Activated T-helper 1 cell treated with anti-CD3 and anti-CD28 coated beads, Interleukin-2, amount 50 U/mL, for 16 hours (primary cell): ENCODE measurements at places on chromosomes 5 and 9.

- no peak for DNase-seq
Observed at GRCh38 chr9:36162211-36162738, 6.9 kb upstream of the CCIN start.

- DNase-seq: no peak
Observed at GRCh38 chr9:135076876-135077430, 10.5 kb upstream of the OLFM1 start.

DNA sequence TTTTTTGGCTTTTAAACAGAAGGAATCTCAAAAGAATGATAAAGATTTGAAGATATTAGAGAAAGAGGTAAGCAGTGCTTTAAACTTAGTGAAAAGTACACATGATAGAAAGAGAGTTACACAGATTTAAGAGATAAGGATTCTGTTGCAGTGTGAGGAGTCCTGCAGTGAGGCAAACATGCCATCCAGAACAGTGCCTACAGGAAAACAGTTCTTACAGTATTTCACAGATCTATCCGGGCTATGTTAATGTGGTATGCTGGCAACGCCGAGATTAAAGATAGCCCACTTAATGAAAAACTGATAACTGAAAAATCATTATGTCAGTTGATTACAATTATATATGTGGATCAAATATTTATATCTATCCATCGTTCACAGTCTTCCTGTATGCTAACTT lies 7.2 kb downstream of the HMMR start:
- DNase-seq: no peak

- no peak for DNase-seq
Observed at GRCh38 chr5:43664501-43665040, 61.6 kb downstream of the NNT start.

DNA sequence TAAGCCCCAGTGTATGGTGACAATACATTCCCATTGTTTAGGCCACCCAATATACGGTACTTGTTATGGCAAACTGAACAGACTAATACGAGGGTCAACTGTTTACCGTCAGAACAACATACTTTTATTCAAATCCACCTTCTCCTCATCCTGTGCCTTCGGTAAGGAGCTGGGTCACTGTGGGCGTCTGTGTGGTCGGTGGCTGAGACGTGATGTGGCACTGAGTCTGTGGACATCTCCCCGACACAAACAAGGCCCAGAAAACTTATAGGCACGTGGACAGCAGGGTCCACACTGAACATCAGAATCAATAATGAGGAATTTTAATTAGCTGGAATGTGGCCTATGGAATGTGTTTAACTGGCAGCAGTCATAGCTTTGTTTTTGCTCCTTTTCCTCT lies 154.3 kb upstream of the IRX2 start:
- no peak for DNase-seq

DNA sequence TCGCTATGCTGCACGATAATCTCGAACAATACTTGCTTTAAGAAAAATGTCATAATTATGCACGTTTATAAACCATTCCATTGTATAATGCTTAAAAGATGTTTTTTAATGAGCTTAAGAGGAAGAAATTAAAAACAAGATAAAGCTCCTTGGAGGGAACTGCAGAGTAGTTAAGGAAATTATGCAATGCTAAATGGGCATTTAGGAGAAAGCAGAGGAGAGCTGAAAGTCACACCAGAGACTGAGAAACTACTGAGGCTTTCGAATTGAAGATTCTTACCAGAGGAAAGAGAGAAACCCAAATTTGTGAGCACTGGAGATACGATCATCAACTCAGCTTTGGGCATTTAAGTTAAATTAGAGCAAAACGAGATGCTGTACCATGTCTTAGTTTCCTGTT lies 119.4 kb downstream of the CDH10 start:
- DNase-seq: no peak

GRCh38 chr5:103364074-103364473 lies 105.5 kb downstream of the MACIR start:
- no peak for DNase-seq

GRCh38 chr9:5493679-5494511 lies 16.4 kb upstream of the PDCD1LG2 start:
- DNase-seq: no peak

GRCh38 chr9:98801561-98801960 lies 5.2 kb upstream of the ANKS6 start:
- DNase-seq: no peak

DNA sequence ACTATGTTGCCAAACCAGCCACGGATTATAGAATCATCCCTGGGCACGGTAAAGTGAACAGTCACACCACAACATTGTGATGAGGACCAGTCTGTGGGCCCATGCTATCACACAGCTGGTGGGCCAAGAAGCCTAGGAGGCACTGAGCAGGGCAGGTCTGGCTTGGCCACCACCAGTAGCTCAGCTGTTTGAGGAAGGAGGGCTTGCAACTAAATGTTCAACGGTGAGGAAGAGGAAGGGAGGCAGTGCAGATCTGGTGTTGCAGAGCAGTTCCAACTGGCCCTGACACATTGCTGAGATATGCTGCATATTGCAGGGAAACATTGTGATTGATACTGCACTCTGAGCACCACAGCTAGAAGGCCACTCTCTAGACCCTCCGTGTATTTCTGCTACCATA lies 77.9 kb upstream of the ATG10 start:
- DNase-seq: no peak

GRCh38 chr5:31901807-31902530 lies 263.0 kb downstream of the PDZD2 start:
- no peak for DNase-seq

GRCh38 chr5:115775999-115776398 lies 40.5 kb downstream of the CDO1 start:
- DNase-seq: no peak

DNA sequence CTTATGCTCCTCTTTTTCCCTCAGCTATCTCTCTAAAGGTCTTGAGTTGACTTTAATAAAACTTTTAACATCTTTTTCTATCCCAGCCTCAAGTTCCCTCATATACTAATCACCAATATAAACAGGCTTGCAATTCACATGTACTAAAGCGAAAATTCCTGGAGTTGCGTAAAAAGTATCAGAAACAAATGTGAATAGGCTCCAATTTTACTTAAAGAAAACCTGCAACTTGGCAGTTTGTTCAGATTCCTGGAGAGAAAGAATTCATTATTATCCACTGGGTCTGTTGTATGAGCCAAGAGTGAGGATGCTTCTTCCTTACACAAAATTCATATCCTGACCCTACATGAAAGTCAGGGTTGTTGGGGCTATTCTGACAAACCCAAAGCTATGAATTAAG lies 384.2 kb downstream of the DTWD2 start:
- no peak for DNase-seq

- no peak for DNase-seq
Observed at GRCh38 chr5:145449794-145450193, 385.3 kb downstream of the PRELID2 start.

DNA sequence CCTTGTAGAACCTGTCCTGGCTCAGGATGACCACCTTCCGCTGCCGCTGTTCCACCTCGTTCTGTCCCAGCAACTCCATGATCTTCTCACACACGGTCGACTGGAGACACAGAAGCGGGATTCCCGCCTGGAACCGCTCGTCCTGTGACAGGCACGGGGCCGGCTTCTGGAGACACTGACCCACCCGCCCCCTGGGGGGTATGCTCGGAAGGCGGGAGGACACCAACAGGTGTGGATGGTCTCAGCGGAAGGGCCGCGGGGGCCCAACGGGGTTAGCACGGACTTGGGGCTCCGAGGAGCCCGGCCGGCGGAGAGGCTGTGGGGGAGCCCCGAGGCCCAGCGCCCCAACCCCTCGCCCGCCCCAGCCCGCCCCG lies 530 bp downstream of the UCK1 start:
- DNase-seq: no peak

- DNase-seq: no peak
Observed at GRCh38 chr5:113122053-113122452, 145.5 kb downstream of the DCP2 start.

DNA sequence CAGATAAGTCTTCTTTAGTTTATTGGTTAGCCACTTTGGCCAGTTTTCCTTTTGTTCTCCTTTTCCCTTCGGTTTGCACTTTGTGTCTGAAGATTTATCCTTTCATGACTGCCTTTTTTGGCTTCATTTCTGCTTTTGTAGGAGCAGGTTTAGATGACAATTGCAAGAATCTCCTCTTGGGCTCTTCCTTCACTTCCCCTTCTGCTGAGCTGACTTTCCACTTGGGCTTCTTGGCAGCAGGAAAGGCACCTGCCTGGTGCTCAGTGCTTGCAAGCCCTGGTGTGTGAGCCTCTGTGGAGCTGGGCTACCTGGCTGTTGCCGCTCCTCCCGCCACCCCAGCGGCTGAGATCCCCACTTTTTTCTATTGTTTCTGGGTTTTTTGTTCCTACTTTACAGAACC lies 7.3 kb downstream of the CCDC112 start:
- no peak for DNase-seq

GRCh38 chr9:2119566-2119965 lies 104.4 kb downstream of the SMARCA2 start:
- DNase-seq: no peak

- DNase-seq: no peak
Observed at GRCh38 chr5:88741964-88742363, 141.0 kb downstream of the MEF2C start.

- no peak for DNase-seq
Observed at GRCh38 chr5:86880344-86880743, 262.6 kb downstream of the COX7C start.

- DNase-seq: no peak
Observed at GRCh38 chr9:4514252-4515128, 24.2 kb downstream of the SLC1A1 start.

DNA sequence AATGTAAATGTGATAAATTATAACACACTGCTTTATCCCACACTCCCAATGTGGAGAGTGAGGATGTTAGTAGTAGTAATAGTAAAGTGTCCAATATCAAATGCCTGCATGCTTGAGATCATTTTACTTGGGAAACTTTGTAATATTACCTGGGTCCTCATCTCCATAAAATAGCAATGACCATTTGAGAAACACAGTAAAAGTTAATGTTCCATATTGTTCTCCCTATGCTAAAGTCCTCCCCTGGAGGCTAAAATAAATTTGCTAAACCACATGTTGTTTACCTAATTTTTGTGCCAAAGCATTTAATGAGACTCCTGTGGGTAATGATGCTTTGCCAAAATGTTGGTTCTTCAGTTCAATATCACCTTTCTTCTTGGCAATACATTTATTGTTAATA lies 291.2 kb downstream of the CDH10 start:
- DNase-seq: no peak

DNA sequence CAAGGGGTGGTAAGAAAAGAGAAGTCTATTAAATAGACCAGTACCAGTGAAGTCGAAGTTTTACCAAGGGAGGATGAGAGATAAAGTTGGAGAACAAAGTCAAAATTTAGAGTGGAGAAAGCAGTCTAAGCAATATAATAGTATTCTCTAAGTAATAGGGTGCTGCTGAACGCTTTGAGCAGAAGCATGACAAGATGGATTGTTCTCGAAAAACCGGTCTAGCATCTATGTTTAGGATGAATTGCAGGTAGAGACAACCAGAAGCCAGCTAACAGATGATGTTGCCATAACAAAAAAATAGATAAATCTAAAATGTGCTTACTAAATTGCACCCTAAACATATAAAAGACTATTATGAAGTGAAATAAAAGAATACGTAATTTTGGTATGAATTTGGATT lies 237.0 kb downstream of the PRELID2 start:
- DNase-seq: no peak

- no peak for DNase-seq
Observed at GRCh38 chr9:114081441-114082016, 3.4 kb upstream of the AMBP start.

- no peak for DNase-seq
Observed at GRCh38 chr5:111132076-111132475, 39.9 kb downstream of the WDR36 start.

GRCh38 chr5:40909264-40909663 lies at the start of gene C7:
TSS of gene C7 (plus strand) at chr5:40909497. CDS start at chr5:40909611, 114 bp downstream.
- no peak for DNase-seq

- no peak for DNase-seq
Observed at GRCh38 chr5:72599065-72599433, 91.8 kb upstream of the ZNF366 start.

DNA sequence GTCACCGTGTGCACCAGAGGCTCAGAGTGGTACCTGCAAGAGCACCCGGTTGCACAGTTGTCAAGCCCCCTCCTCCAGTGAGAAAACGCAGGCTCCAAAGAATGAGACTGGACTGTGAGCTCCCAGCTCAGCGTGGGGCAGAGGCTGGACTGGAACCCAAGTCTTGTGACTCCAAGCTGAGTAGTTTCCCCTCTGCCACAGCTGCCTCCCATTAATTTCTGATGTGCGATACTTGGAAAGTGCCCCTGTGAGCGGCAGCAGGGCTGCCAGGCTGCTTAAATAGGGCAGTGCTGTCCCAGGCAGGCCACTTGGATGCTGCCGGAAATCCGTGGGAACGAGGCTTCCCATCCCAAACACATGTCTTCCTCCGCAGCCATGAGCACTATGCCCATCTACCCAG lies 62.2 kb upstream of the ANGPTL2 start:
- no peak for DNase-seq

GRCh38 chr9:8779478-8779877 lies 979.9 kb upstream of the DMAC1 start:
- DNase-seq: no peak

- no peak for DNase-seq
Observed at GRCh38 chr9:75181750-75182149, 93.4 kb downstream of the OSTF1 start.

GRCh38 chr5:440401-441201 lies 2.4 kb upstream of the EXOC3 start:
- no peak for DNase-seq

DNA sequence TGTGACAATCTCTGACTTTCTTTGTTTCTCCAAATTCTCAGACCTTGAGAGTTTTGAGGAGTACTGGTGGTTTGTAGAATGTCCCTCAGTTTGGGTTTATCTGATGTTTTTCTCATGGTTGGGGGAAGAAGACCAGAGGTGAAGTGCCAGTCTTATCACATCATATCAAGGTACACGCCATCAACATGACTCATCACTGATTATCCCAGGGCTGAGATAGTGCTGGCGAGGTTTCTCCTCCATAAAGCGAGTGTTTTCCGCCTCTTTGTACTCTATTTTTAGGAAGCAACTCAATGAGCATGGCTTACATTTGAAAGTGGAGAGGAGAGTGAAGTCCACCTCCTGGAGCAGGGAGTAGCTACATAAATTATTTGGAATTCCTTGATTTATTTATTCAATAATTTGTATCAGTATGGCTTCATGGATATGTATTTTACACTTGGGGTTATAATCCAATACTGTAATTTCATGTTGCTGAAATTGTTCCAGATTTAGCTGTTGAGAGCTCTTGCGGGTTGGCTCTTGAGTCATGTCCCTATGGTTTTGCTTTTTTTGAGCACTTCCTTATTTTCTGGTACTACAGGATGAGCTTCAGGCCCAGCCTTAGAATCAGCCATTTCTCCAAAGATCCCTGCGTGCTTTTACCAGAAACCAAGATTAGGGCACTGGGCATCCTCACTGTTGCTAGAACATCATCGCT lies 23.9 kb downstream of the DCANP1 start:
- no peak for DNase-seq

DNA sequence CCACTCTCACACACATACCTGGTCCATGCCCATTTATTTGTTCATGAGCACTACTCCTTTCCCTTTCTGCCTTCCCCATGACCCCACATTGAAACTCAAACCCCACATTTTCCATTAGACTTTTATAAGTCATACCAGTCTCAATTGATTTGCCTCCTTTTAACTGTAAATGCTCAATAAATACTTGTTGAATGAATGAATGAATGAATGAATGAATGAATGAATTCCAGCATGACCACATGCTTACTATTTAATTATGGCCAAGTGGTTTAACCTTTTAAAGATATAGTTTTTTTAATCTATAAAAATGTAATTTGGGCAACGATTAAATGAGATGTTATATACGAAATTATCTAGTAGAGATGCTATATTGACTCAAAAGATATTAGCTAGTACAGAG lies 54.1 kb upstream of the GRAMD2B start:
- no peak for DNase-seq
